NCI-H1436 (cell line): ENCODE measurements at places on chromosomes 3 and 15.

DNA sequence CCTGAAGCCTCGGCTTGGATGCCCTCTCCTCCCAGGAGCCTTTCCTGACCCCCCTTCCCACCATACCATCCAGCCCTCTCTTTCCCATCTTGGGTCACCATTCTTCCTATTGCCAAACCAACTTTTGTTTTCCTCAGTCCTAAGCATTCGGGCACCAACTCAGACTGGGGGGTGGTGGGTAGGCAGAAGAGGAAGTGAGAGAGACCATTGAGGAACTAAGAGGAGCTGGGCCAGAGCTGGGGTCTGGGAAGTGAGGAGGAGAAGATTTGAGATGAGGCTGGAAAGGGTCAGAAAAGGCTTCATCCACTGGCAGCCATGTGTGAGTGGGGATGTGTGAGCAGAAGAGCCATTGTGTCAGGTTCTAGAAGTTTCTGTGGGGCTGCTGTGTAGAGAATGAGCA lies 37.7 kb downstream of the TKT start:
- DNase-seq: no peak

GRCh38 chr3:100159331-100160153 lies 45.2 kb upstream of the FILIP1L start:
- DNase-seq: no peak

DNA sequence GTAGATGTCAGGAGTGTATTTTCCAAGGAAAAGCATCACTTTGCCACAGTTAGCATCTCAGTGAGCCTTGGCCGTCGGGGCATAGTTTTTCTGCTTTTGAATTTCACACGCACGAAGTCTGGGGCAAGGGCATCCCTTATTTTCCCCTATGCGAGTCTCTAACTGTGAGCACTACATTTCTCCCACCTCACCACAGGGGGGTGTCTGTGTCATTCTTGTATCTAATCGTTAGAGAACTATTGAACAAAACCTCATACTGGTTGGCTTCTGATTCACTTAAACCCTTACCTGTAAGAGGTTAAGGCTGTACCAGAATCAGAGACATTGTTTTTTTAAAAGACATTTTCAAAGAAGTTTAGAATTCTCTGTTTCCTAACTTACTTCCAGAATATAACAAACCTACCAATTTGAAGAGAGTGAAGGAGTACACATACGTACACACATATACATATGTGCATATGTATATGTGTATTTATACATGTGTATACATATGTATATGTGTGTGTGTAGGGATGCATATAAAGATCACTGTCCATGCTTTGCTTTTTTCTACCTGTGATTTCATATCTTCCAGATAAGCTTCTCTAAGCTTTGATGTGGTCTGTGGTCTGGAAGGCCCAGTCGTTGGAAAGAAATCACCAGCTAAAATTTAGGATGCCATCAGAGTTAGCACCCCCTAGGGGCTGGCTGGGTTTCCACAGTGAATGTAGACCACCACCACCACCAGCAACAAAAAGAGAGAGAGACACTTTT lies 49.4 kb downstream of the MYZAP start:
- DNase-seq: no peak

DNA sequence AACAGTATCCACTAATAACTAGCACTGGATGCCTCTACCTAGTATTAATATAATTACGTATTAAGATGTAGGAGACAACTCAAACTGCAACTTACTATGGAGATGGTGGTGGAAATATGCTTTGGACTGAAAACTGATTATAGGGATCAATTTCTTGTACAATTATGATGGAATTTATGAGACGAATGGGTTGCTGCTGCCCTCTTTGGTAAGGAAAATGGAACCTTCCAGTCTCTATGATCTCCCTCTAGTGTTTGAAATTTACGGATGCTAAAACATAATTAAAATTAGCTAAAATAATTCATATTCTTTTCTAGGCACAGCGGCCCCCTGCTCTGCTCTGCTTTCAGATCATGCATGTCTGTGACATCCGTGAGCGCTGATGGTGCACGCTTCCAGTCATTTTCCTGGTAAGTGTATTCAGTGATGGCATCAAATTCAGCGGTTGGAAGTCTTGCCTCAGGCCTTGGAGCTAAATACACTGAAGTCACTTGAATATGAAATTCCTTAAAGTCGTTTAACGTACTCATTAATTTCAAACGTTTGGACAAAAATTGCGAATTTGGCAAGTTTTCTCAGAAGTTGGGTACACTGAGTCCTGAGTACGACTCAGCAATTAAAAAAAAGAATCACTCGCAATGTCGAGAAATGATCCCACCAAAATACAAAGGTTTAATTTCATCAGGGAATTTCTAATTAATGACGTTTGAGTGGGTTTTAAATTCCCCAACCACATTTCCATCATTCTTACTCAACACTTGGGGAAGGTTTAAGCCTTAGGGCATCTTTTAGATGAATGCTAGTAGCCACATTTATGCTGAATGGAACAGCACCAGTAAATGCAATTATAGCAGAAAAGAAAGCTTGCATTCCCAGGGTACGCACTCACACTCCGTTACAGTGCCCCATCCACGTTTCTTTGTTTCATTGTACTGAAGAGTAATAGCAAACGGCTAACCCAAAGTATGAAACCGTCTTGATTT lies 132.6 kb downstream of the NR2F2 start:
- no peak for DNase-seq

GRCh38 chr15:98071786-98072185 lies 111.3 kb downstream of the ARRDC4 start:
- DNase-seq: no peak

- no peak for DNase-seq
These were observed 46.3 kb upstream of the CCDC80 start for GRCh38 chr3:112687211-112687610.

- DNase-seq: no peak
These were observed 2.2 kb downstream of the PDCD10 start for GRCh38 chr3:167732313-167733065.

DNA sequence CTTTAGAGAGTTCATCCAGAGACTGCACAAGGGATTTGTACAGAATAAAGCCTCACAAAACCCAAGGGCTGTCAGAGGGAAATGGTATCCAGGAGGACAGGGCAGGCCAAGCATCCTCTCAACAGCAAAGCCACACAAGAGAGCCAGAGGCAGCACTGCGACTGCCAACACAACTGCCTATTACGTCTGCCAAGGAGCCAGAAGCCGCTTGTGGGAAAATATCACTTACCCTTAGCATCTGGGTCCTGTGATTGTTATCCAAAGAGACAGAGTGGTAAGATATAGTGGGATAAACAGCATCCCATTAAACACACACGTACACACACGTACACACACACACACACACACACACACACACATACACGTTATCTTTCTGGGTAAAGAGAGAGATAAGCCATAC lies 618.3 kb upstream of the AGTR1 start:
- no peak for DNase-seq

DNA sequence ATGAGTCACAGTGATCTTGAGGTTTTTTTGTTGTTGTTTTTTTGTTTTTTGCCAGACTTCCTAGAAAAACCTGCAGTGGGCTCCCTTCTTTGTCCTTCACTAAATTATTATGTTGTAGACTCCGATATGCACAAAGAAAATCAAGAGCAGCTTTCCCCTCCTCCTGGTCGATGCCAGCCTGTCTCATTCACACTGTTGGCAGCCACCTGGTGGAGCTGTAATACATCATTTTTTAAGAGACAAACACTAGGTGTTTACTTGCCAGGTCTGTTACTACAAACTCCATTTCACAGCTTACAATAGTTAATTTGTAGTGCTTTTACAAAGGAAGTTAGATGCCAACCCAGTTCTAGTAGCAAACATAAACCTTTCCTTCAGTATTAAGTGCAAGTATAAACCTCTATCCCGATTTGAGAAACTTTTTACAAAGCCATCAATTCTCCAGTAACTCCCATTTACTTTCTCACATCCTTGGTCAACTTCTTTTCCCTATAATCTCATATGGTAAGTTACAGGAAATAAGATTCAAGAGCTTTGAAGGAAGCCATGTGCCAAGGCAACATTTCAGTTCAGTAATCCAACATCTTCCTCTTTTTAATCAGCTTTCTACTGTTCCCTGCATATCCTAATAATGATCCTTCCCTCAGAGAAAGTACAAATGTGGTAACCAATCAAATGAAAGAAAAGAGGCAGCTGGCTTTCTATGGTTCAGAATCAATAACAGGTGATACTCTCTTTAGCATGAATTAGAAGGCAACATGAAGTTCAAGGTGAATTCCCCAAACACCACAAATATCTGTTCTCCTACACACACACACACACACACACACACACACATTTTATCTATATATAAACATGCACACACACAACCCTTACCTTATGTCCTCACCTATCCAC lies 14.0 kb downstream of the AAGAB start:
- peak; percentile 4 for DNase-seq

GRCh38 chr3:29430558-29430971 lies 149.7 kb downstream of the RBMS3 start:
- DNase-seq: no peak

GRCh38 chr15:40272485-40273056 lies 10.3 kb downstream of the ANKRD63 start:
- no peak for DNase-seq

- no peak for DNase-seq
These were observed 72.9 kb downstream of the RBMS3 start for GRCh38 chr3:29353807-29354206.

- no peak for DNase-seq
These were observed 65.4 kb upstream of the PFN2 start for GRCh38 chr3:150035910-150036612.

DNA sequence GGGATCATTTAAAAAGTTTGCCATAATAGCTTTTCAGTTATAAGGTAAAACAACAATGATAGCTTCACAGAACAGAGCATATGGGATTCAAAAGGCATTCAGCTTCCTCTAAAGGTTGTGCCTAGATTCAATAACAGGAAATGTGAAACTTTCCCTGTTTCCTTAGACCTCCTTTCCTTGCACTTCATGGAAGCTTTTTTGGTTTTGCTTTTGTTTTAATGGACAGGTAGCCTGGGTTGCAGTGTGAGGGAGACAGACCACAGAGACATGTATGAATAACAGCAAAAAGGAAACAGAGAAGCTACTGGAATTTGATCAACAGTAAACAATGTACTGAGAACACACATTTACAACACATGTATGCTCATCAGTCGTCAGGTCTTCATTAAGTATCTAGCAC lies 2.3 kb upstream of the TNFAIP8L3 start:
- no peak for DNase-seq

DNA sequence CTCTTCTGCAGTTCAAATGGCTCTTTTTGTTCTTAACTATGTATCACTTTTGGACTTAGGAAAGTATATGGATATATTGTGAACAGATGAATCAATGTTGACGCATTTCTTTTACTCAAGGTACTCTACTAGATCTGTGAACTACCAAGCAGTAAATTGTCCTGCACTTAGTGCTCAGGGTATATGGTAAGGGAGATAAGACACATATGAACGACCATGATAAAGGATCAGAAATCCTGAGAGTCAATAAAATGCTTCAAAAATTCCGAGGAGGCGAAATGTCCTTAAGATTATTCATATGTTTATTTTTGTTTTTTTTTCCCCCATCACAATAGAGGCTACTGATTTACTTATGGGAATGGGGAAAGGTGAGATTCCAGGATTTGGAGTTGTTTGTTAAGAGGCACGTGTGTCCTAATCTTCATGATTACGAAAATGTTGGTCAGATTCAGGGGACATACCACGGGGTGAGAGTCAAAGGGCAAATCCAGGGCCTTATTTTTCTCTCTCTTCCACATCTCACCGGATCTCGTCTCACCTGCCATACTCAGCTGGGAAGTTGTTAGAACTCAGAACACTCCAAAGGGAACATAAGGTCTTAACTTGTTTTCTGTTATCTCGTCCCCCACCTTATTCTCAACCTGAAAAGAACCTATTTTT lies 475.1 kb upstream of the TBL1XR1 start:
- DNase-seq: no peak

DNA sequence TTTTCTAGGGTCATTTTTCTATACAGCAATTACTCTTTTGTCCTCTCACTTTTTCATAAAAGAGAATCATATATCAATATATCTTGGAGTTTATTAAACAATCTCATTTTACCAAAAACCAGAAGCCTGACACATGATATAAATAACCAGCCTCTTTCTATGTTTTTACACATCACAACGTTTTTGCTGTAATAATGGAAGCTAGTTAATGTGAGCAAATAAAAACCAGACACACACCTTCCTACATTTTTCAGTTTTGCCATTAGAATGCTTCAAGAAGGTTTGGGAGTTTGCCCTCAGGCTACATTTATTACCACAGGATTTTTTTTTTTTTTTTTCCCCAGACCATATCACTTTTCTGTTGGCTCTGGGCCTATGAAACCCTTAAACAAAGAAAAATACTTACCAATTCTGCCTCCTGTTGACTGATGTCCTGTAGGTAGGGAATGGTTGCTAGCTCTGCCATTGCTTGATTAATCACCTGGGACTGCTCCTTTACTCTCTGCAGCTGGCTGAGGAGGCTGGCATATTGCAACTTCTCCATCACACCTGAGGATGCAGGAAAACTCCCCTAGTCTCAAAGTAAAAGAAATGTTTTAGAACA lies 165.5 kb downstream of the ECT2 start:
- peak; percentile 50 for DNase-seq

DNA sequence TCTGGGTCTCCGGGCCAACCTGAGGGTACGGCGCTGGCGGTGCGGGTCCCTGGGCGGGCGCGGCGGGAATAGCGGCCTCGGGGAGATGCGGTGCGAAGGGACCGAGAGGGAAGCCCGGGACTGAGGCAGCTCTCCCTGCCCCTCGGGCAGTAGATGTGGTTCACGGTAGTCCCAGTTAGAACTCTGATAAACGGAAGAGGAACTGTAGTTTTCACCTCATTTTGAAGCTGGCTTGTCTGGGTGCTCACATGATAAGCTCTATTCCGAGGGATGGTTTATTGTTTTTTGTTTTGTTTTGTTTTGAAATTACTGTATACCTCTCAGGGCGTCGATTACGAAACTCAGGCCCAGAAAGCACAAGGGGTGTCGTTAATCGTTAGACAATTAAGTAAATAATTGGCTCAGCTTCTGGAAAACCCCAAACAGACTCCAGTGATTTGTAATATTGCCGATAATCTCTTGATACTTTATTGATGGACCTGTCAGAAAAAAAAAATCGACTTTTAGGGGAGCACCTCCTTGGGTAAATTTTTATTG lies 413 bp downstream of the NUSAP1 start:
- DNase-seq: no peak

GRCh38 chr3:122843604-122844003 lies 48.7 kb downstream of the SLC49A4 start:
- DNase-seq: no peak
